Mucosa of descending colon (tissue), 3 donors: ENCODE measurements at places on chromosomes 11 and 22. TPM values are rescaled to one million over a fixed set of nuclear protein-coding genes. Genes with fewer than 3 reads are reported as not detected.

Gene UNC93B1
- total RNA-seq = 47.5 TPM

Gene RIMBP3C
- 0.22 TPM for total RNA-seq

Gene CD248
- total RNA-seq = 28.5 TPM

Gene GPHA2
- total RNA-seq = not detected

Gene TRIM48
- total RNA-seq = not detected

Gene P4HA3
- 0.34 TPM for total RNA-seq

Gene MOV10L1
- 0.29 TPM for total RNA-seq

Gene CASP12
- not detected for total RNA-seq

Gene IGLL5
- total RNA-seq = 16.1 TPM

Gene ADAMTS15
- total RNA-seq = 7.8 TPM

Gene RAG1
- total RNA-seq = 1.9 TPM

Gene ILK
- total RNA-seq = 323 TPM

Gene SLC22A24
- not detected for total RNA-seq

Gene OR8B4
- not detected for total RNA-seq
